CD4-positive, alpha-beta T cell treated with Interleukin-4 for 4 hours (primary cell): ENCODE measurements at places on chromosomes 6 and 20.

- no peak for DNase-seq
Measured at GRCh38 chr6:70370496-70370895, 42.8 kb upstream of the FAM135A start.

- DNase-seq = no peak
Measured at GRCh38 chr6:14250573-14250972, 133.0 kb downstream of the CD83 start.

GRCh38 chr6:123808556-123808955 lies 4.9 kb downstream of the NKAIN2 start:
- DNase-seq = no peak

GRCh38 chr6:170144571-170145271 lies 146.2 kb downstream of the DLL1 start:
- DNase-seq = no peak

- DNase-seq = no peak
Measured at GRCh38 chr6:73134588-73134987, 90.7 kb downstream of the KHDC1L start.

DNA sequence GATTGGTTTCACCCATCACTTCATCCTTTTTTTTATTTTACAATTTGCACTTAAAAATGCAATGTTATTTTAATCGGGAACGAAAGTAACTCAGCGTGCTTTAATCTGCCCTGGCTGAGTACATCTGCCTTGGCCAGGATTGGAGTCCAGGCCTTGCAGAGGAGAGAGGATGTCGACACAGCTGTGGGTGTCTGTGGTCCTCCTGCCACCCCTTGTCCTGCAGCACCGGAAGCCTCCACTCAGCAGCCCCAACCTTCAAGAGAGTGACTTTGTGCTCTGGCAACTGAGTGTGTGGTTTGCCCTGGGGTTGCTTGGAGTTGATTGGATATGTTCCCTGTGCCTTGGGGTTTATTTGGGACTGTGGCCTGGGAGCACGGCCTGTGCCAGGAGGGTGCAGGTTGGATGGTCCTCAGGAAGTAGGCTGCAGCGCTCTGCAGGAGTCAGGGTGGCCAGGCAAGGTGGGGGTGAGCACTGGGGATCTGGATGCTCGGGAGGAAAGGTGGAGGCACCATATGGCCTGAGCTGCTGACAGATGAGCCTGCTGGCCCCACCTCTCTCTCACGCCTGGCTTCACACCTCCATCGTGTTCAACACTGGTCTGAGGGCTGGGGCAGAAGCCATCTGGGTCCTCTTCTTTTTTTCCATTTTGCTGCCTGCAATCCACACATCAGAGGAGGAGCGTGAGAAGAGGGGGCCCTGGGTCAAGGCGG lies 4.3 kb downstream of the MYT1 start:
- no peak for DNase-seq

DNA sequence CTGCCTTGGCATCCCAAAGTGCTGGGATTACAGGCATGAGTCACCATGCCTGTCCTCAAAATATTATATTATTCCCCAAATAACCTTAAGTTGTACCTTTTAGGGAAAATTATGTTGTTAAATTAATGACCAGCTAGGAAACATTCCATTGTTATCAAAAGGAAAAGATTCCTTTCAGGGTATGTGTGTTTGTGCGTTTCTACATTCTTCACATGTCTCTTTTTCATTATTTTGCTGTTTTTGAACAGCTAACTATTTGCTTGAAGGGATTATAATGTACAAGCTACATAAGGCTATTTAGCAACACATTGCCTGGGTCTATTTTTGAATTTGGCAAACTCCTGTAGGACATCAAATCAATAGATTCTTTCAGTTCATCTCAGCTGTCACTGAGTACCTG lies 57.1 kb downstream of the GJA1 start:
- DNase-seq = no peak

DNA sequence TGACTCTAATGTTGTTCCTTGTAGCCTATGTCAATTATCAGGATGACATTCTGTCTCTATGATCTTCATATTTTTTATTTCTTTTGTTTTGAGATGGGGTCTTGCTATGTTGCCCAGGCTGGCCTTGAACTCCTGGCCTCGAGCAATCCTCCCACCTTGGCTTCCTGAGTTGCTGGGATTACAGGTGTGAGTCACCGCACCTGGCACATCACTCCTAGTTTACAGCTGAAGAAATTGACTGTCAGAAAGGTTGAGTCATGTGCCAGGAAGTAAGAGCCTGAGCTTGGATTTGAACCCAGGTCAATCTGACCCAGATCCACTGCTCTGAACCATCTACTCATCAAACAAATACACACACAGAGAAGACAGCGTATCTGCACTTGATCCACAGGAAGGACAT lies 14.4 kb downstream of the PPP1R3G start:
- no peak for DNase-seq

- DNase-seq = no peak
Measured at GRCh38 chr6:35977308-35977707, 47.1 kb downstream of the SLC26A8 start.

GRCh38 chr6:152404086-152404857 lies 232.9 kb downstream of the SYNE1 start:
- DNase-seq = no peak

DNA sequence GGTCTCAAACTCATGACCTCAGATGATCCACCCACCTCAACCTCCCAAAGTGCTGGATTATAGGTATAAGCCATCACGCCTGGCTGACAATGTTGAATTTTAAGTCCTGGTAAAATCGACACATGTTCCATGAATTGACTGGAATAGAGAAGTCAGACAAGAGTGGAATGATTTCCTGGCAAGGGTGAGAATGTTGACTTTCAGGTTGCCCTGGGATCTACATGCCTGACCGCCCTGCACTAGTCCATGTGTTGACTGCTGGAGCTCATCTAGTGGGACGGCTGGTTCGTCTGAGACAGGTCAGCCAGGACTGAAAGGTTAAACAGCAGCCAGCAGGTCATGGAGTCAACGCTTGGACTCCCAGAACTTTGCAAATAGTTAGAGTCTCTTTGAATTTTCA lies 88.8 kb downstream of the SASH1 start:
- no peak for DNase-seq

GRCh38 chr6:50986319-50986718 lies 167.6 kb downstream of the TFAP2B start:
- DNase-seq = no peak

- peak; percentile 60 for DNase-seq
Measured at GRCh38 chr6:152642578-152643375, 5.6 kb upstream of the SYNE1 start.

DNA sequence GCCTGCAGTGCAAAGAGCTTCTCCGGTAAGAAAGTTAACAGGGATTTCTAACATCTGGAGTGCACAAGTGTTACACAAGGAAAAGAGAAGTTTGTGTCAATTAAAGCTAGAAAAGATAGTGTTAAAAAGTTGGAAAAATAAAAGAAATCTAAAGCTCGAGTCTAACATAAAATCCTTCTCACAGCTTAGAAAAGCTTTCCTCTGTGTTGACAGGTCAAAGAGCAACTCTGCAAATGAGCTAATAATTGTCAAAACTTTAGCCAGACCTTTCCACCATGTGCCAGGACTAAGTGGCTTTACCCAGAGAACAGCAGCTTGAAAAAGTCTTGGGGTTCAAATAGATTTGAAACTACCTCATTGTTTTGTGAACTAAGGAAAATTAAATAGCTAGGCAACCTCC lies 14.8 kb downstream of the PTPRK start:
- DNase-seq = no peak

- DNase-seq = no peak
Measured at GRCh38 chr6:167851370-167851952, 24.8 kb downstream of the AFDN start.

- DNase-seq = no peak
Measured at GRCh38 chr6:25326960-25327359, 47.8 kb downstream of the CARMIL1 start.

DNA sequence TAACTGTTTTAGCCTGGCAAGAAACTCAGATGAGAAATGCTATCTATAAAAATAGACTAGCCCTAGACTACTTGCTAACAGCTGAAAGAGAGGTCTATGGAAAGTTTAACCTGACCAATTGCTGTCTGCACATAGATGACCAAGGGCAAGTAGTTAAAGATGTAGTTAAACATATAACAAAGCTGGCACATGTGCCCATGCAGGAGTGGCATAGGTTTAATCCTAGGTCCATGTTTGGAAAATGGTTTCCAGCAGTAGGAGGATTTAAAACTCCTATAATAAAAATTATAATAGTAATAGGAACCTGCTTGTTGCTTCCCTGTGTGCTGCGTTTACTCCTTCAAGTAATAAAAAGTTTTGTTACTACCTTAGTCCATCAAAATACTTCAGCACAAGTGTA lies 51.2 kb upstream of the ADGRF4 start:
- DNase-seq = no peak

DNA sequence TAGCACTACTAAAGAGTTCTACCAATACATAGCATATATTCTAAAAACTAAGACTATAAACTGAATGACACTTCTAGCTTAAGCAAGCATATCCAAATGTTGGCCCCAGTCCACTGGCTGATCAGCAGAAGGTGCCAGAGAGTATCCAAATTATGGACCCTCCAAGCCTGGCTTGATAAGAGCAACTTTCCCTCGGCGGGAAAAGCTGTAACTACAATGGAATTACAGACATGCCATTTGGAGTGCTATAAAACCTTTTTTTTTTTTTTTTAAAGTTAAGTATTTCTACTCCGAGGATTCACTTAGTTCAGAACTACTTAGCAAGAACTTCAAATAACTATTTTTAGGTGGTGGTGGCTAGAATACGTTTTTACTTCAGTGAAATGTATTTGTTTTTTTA lies 94.6 kb downstream of the EPB41L2 start:
- DNase-seq = no peak

DNA sequence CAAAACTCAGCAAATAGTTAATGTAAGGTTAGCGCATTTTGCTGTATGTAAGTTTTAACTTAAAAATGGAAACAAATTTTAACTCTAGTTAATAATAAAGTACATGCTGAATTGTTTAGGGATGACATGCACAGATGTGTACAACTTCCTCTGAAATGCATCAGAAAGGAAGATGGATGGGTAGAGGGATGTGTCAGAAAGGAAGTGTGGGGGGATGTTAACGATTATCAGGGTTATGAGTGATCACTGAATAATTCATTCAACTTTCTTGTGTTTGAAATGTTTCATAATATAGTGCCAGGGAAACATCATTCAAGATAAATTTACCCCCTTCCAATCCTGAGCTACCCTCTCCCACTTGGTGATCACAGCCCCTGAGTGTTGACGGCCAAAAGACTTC lies 87.6 kb downstream of the FOXA2 start:
- no peak for DNase-seq

DNA sequence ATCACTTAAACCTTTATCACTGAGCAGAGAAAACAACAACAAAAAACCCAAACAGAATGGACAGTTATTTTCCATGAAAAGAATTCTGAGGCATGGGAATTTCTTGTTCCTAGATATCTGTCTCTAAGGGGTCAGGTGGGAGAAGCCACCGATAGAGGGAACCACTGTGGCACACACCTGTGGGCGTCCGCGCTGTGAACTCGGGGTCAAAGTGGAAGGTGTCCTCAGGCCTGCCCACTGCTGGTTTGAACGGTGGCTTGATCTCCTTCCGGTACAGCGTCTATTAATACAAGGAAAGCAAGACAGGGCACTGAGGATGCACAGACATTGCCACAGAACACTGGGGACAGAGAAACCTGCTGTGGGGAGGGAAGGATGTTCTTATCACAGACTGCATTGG lies 76.5 kb upstream of the MPC1 start:
- DNase-seq = no peak

DNA sequence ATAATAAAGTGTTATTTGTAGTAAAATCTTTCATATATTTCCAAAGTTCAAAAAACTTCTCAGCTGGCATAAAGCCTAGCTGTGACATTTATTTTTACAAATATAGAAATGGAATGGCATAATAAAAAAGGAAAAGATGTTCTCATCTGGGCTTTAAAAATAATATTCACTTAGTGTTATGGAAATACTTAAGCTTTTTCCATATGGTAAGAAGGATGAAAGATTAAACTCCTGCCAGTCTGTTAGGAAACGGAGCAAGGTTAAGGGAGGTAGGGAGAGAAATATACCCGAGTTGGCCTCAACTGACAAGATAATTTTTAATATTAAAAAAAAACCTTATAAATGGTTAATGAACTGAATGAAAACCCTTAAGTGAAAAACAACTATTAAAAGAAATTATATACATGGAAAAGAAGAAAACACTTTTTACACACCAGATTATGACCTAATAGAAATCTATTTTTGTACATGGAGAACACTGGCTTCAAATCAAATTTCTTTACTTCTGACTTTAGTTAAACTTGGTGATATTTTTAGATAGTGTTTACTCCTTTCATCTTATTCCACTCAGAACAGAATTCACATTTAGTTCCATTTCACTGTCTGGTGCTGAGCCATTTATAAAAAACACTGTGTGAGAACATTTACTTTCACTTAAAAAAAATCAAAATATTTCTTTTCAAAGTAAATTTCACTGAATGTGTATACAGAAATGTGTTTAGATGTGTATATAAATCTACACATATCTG lies 137.0 kb downstream of the DST start:
- no peak for DNase-seq

- no peak for DNase-seq
Measured at GRCh38 chr6:118996289-118996820, 61.4 kb upstream of the MCM9 start.

GRCh38 chr20:6184086-6184485 lies 61.3 kb upstream of the FERMT1 start:
- no peak for DNase-seq

DNA sequence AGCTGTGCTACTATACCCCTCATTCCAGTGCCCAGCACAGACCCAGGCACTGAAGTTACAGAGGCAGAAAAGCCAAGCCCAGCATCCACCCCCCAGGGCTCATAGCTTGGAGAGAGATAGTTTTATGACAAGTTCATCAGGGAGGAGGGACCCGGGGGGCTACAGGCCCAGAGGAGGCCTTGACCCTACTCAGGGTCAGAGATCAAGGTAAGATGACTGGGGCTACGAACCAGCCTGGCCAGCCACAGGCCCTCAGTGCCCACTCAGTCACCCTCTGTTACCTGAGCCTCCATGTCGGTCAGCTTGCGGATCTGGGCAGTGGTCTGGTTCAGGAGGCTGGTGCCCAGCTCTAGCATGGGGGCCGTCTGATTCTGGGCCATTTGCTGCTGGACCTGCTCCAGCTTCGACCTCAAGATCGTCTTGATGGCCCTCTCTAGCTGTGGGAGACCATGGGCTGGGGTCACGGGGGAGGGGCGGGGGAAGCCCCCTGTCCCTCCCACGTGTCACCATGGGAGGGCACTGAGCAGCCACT lies 26.1 kb downstream of the ANGPT4 start:
- no peak for DNase-seq

- no peak for DNase-seq
Measured at GRCh38 chr6:3596766-3597165, 139.9 kb upstream of the SLC22A23 start.

GRCh38 chr20:63733117-63733516 lies 3.3 kb upstream of the LIME1 start:
- no peak for DNase-seq

GRCh38 chr20:20363799-20364592 lies 3.9 kb upstream of the INSM1 start:
- no peak for DNase-seq

DNA sequence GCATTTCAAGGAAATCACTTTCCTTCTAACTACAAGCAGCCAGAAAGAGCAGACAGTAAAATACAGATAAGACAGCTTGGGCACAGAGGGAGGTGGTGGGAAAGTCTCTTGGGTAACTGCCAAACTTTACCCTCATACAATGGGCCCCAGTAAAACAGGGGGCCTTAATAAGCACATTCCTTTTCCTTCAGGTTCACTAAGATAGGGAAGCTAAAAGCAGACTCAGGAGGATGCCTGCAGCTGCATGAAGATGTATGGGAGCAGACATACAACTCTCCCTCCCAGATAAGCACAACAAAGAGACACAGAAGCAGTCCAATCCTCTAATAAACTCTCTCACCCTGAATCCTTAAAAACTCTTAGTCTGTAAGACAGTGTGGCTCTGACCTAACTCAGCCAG lies 49.0 kb downstream of the SIM1 start:
- no peak for DNase-seq
